ENCODE measurements at places on chromosomes 2 and 18.

GRCh38 chr18:50262977-50263376, 3.3 kb downstream of the CFAP53 start:
- DNase-seq: no peak

DNA sequence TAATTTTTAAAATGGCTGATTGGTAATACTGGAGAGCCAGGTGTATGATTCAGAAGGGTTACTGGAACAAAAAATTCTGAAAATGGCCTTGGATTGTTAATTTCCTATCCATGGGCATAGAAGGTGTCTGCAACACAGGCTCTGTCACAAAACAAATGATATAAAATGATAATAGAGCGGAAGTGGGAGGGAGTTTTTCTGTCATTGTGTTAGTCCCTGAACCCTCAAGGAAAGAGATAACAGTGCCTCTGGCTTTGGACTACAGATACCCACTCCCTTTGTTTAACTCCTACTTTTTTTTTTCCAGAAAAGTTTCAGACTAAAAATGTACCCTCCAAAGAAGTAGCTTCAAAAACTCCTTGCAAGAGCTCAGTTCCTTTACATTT, 28.0 kb upstream of the YES1 start:
- no peak for DNase-seq

- no peak for DNase-seq
Observed at GRCh38 chr2:27191070-27191829, 20.6 kb upstream of the ATRAID start.

GRCh38 chr18:74513883-74514205, 17.7 kb downstream of the CNDP2 start:
- no peak for DNase-seq

- no peak for DNase-seq
Observed at GRCh38 chr2:151630372-151630771, 103.9 kb downstream of the NEB start.

DNA sequence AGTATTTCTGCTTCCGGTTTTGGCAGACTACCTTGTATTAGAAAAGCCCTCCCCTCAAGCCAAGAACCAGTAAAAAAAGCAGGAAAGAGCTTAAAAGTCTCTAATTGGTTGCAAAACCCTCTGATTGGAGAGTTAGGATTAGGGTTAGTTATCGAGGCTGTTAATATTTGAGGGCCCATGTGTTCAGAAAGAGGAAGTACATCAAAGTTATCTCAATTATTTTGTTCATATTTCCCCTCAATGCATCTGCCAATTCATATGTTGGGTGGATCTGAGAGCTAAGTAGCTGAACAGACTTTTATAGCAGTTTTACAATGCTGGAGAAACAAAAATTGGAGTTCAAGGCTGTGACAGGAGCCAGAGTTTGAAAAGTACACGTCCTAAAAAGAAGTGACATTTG, 43.1 kb upstream of the KLHL14 start:
- DNase-seq: no peak

- no peak for DNase-seq
Observed at GRCh38 chr2:8518979-8519668, 162.7 kb upstream of the ID2 start.

- no peak for DNase-seq
Observed at GRCh38 chr2:55771612-55772011, 78.0 kb upstream of the PNPT1 start.

GRCh38 chr2:78262713-78263375, 740.7 kb upstream of the LRRTM4 start:
- no peak for DNase-seq

- DNase-seq: no peak
Observed at GRCh38 chr18:70672581-70672980, 383.7 kb downstream of the SOCS6 start.

DNA sequence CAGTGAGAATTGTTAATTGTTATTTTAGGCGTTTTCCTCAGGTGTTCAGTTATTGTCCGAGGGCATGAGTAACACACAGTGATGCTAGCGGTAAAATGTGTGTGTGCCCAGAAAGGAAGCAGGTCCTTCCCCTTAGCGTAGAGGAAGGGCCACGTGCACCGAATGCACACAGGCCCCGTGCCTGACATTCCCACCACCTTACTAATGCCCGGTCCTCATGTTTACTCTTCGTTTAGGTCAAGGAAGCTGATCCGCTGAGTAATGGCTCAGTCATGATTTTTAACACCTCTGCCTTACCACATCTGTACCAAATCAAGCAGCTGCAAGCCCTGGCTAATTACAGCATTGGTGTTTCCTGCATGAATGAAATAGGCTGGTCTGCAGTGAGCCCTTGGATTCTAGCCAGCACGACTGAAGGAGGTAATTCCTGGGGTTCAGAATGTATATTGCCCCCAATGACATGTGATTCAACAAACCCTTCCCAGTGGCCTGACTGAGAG, 76.7 kb downstream of the MERTK start:
- DNase-seq: no peak

DNA sequence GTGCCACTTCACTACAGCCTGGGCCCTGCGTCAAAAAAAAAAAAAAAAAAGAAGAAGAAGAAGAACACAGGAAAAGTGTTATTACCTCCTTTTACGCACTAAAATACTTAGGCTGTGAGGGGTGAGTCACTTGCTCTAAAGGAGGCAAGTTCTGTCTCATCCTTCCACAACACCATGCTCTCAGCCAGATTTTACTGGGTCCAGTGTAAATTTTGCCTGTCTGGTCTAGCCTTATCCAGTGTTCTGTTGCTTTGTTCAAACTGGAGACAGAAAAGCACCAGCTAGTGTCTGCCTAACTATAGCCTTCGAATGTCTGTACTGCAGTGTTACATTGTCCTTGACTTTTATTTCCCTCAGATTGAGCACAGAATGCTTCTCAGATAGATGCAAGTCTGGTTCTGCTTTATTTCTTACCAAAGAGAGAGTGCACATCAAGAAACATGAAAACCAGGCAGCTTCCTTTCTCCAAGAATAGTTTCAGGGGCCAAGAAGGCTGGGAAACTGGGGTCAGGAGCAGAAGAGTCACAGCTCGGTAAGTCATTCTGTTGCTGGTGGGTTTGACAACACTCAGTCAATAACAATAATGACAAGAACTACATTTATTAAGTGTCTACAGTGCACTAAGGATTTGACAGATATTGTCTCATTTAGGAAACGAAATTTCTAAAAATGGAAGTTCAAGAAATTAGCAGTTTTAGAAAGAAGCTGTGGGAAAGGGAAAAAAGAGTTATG, 3.1 kb upstream of the MSGN1 start:
- no peak for DNase-seq

DNA sequence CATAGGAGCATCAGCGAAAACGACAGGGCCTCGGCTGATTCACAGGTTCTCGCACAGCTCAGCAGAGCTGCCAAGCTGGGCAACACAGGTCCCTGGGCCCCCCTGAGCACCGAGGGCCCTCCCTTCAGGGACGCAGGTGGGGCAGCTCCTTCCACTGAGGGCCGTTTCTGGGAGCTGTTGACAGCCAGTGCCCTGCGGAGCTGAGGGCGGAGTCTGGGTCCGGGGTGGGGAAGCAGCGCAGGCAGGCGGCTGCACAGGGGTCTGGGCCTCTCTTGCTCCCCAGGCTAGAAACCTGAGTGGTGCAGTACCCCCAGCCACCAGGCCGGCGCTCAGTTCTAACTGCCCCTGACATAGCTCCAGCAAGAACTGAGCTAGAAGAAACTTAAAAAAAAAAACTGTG, 65.7 kb downstream of the PXDN start:
- no peak for DNase-seq

DNA sequence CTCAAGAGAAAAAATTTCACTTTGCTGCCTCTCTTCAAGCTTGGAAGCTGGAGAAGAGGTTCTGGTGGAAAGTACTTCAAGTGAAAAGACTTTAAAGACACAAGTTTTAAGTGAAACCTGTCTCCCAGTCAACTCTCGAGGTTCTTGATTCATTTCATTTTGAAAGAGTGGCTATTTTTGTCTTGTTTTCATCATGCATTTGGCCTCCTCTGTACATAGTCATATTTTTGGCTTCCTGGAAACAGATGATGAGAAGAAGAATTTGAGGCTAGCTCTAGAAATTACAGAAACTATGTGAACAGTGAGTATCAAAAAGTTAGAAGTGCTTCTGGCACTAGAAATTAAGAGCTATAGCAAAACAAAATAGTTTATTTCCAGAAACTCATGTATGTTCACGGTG, 124.8 kb downstream of the DTNA start:
- DNase-seq: no peak

All from NK-92 treated with Interleukin-12 subunit alpha and Interleukin-12 subunit beta, amount 100 ng/mL, for 24 hours (cell line).